ENCODE measurements at places on chromosomes 4 and X.

DNA sequence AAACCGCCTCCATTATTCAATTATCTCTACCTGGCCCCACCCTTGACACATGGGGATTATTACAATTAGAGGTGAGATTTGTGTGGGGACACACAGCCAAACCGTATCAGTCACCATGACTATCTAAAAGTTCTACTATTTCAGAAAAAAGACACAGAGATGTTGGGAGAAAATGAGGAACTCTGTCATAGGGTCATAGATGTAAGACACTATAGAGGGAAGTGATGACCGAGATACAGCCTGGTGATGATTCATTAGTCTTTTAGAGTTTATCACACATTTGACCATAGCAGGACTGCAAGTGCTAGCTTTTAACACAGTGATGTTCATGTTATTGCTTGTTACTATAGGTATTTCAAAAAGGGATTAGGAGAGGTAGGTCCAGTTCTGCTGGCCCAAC lies 357.0 kb upstream of the AADAT start:
- DNase-seq, result no peak

DNA sequence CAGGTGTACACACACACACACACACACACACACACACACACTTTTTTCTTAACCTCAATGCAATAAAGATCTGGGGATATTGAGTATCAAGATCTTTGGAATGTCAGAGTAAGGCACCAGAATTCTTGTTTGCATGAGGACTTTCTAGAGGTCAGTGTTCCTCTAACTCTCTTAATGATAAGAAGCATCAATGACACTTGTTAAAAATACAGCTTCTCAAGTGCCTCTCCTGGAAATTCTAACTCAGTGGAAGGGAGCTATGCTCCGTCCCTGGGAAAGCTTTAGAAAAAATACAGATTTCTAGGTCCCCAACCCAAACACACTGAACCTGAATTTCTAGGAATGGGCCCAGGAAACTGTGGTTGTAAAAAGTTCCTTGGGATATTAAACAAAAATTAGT lies 25.8 kb upstream of the HCCS start:
- no peak for DNase-seq

GRCh38 chr4:76679691-76680090 lies 218.3 kb downstream of the SOWAHB start:
- no peak for DNase-seq

- no peak for DNase-seq
Measured at GRCh38 chr4:102216666-102217065, 128.6 kb downstream of the SLC39A8 start.

DNA sequence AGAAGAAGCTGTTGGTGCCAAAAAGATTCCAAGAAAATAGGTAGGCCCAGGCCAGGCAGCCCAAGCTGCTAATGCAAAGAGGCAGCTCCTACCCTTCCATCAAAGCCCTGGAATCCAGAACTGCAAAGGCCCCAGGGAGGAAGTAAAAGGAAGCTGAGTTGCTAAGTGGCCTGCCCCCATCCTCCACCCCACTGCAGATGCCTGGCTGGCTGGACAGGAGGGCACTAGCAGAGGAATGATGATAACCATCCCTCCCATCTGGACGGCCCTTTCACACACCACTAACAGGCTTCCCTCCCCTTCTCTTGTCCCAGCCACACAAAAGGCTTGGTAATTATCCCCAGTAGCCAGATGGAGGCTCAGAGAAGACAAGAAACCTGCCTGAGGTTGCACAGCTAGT lies 32.4 kb upstream of the PJA1 start:
- DNase-seq, result no peak

DNA sequence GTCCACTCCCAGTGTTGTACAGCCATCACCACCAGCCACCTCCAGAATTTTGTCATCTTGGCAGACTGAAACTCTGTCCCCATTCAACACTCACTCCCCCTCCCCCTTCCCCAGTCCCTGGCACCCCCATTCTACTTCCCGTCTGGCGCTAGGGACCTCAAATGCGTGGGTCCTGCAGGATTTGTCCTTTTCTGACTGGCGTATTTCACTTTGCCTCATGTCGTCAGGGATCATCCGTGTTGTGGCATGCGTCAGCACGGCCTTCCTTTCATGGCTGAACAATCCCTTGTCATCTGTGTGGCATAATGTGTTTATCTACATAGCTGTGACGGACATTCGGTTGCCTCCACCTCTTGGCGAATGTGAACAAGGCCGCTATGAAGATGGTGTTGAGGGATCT lies 5.5 kb downstream of the TADA2B start:
- DNase-seq, result no peak

- no peak for DNase-seq
Measured at GRCh38 chr4:168667921-168668320, 171.1 kb downstream of the PALLD start.

DNA sequence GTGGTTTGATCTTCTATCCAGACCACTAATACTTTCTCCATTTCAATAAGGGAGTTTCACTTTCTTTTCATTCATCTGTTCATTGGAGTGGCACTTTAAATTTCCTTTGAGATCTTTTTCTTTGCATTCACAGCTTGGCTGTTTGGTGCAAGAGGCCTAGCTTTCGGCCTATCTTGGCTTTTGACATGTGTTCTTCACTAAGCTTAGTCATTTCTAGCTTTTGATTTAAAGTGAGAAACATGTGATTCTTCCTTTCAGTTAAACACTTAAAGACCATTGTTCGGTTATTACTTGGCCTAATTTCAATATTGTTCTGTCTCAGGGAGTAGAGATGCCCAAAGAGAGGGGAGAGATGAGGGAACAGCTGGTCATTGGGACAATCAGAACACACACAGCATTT lies 24.3 kb downstream of the CXCL13 start:
- no peak for DNase-seq

DNA sequence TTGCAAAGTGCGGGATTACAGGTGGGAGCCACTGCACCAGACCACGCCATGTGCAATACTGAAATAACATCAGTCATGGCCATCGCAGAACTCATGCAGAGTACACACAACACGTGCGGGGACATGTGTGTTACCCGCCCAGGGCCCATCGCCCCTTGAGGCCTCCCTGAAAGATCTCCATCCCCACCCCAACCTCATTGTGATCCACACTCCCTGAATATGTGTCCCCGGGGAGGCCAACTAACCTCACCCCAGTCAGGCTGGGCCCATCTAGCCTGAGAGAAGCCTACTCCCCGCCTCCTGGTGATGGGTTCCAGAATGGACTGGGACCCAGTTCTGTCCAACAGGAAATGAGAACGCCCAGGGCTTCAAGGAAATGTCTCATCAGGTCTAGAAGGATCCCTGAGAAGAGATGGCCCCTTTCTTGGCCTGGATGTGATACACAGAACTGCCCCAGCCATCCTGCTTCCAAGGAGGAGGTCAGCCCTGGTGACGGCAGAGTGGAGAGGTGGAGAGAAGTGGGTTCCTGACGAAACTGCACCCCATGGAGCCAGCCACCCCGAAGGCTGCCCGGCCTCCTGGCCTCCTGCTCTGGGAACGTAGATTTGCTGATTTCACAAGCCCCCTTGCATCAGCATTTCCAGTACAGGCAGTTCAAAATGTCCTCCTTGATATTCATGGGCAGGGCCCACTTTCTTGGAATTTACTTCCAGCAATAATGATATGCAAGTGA lies 22.5 kb upstream of the CLDN24 start:
- no peak for DNase-seq

- DNase-seq, result no peak
Measured at GRCh38 chrX:50081282-50081889, 119.4 kb downstream of the AKAP4 start.

- DNase-seq, result no peak
Measured at GRCh38 chr4:182895791-182896292, 21.3 kb downstream of the DCTD start.

GRCh38 chr4:181792641-181793040 lies 450.6 kb upstream of the TENM3 start:
- DNase-seq, result no peak

DNA sequence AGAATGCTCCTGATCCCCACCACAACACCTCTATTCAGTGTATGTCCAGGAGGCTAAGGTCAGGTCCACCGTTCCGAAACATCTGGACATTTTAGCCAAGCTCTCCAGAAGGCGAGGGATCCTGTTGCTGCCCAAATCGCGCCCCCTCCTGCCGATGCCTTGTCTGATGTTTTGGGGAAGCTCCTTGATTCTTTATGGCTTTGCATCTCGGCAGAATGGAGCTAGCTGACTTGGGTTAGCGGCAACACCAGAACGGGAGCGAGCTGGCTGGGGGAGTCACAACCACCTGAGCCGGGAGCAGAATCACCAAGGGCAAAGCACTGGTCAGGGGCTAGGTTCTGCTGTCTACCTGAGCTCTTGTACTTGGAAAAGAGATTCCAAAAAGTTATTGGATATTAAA lies 6.6 kb upstream of the POU3F4 start:
- no peak for DNase-seq

- no peak for DNase-seq
Measured at GRCh38 chr4:147138171-147138570, 192.5 kb upstream of the TTC29 start.

GRCh38 chr4:148216866-148217814 lies 225.1 kb downstream of the NR3C2 start:
- no peak for DNase-seq

- DNase-seq, result no peak
Measured at GRCh38 chr4:47531241-47531953, 46.3 kb downstream of the ATP10D start.

DNA sequence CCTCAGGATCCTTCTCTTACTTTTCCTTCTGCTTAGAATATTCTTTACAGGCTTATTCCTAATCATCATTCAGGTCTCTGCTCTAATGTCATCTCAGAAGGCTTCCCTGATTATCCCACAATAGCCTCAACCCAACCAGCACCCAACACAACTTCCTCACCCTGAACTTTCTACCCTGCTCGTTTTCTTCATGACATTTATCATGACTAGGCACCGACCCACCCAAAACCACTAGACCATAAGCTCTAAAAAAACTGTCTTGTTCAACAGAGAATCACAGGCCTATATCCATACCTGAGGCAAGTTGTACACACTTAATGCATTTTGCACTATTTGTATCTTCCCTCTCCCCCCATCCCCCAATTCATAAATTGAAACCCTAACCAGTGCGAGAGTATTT lies 95.3 kb downstream of the SH3RF1 start:
- no peak for DNase-seq

- DNase-seq, result no peak
Measured at GRCh38 chrX:139751053-139751452, 43.1 kb upstream of the MCF2 start.

DNA sequence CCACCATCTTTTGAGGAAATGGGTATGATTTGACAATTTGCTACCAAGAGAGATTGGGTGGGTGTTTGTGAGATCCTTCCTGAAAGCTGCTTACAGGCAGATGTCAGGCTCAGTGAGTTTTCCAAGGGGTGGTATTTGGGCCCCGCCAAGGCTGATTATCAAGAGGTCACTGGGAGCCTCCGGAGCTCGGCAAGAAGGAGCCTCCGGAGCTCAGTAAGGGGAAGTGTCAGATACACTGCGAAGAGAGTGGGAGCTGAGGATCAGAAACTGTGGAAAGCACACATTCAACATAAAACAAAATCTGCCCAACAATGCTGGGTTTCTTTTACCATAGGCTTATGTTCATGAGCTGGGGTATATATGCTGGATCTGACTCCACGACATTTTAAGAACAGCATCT lies 714 bp downstream of the RTL3 start:
- no peak for DNase-seq

- DNase-seq, result no peak
Measured at GRCh38 chrX:124719060-124719459, 372.7 kb downstream of the SH2D1A start.

DNA sequence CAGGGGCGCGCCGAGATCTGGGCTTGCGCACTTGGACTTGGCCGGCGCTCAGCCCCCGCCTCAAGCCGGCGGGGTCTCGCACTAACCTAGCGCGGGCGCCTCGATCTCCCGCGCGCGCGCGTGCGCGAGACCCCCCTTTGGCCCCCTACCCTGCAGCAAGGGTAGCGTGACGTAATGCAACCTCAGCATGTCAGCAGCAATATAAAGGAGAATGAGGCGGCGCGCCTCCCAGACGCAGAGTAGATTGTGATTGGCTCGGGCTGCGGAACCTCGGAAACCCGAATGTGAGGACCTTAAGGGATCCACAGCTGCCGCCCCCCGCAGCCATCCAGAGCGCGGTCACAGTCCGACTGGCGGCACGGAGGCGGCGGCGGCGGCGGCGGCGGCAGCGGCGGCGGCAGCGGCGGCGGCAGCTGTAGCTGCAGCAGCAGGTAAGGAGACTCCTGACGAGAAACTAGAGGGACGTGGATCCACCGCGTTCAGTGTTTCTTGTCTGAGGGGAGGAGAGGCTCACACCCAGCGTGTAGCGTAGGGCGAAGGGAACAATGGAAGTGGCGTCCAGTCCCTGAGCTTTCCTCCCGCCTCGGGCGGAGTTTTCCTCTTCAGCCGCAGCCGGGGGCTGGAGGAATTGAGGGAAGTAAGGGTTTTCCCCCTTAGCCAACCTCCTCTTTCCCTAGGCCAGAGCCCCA lies at the start of the genes SATL1 and ZNF711:
Gene SATL1, minus strand, starts transcription at position 19 of the 689 bp plus-strand sequence. CDS start 134,811 bp downstream, outside the sequence.
Gene ZNF711, plus strand, starts transcription at position 231 of the 689 bp plus-strand sequence. CDS start 3,582 bp downstream, outside the sequence.
- peak; percentile 61 for DNase-seq

- no peak for DNase-seq
Measured at GRCh38 chrX:46577221-46578005, 3.8 kb downstream of the CHST7 start.

DNA sequence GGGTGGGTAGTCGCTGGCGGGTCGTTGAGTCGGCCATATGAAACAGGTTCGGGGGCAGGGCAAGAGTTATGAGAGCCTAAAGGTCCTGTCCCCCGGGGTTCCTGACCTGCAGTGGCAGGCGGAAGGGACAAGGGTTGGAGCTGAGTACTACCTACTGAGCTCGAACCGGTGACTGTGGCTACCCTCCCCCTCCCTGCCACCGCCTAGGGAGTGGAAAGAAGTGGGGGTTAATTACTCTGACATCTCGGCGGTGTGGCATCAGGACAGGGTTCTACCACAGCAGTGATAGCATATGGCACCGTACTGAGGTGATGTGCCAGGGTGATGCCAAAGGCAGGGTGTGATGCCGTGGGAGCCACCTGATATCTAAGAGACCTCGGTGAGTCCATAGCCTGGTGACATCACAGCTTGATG lies 307 bp downstream of the ATG4A start:
- no peak for DNase-seq

- DNase-seq, result no peak
Measured at GRCh38 chr4:54784161-54784671, 126.5 kb downstream of the KIT start.

GRCh38 chrX:133045986-133046385 lies 50.9 kb downstream of the USP26 start:
- DNase-seq, result peak; percentile 1

GRCh38 chr4:1356181-1356998 lies 9.4 kb downstream of the UVSSA start:
- no peak for DNase-seq

DNA sequence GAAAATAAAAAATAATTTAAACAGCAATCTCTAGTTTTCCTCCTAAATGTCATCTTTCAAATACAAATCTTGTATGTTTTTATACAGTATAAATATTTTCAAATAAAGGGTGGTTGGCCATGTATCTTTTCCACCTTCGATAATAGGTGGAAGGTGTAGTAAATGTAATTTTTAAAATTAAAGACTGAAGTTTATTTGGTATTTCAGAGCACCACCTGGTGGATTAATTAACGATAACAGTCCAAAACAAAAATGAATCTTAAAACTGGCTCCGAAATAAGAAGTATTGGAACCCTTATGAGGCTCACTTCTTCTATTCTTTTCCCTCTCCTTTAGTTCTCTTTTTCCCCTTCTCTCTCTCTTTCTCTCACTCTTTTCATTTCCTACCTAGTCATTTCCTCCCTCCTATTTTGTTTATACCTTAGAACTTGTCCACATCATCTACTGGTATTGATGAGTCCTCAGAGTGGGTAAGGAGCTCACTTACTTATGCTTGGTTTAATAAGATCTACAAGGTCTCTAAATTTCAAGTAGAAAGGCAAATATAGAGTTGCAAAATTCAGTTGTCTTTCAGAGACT lies 82.9 kb upstream of the EXOC1L start:
- DNase-seq, result no peak

All from SK-N-MC (cell line).